Activated CD4-positive, alpha-beta T cell treated with anti-CD3 and anti-CD28 coated beads, Interleukin-2, amount 10 ng/mL, durations not matched to agents 24 days and 14 days (primary cell): ENCODE measurements at places on chromosomes 12 and 14.

DNA sequence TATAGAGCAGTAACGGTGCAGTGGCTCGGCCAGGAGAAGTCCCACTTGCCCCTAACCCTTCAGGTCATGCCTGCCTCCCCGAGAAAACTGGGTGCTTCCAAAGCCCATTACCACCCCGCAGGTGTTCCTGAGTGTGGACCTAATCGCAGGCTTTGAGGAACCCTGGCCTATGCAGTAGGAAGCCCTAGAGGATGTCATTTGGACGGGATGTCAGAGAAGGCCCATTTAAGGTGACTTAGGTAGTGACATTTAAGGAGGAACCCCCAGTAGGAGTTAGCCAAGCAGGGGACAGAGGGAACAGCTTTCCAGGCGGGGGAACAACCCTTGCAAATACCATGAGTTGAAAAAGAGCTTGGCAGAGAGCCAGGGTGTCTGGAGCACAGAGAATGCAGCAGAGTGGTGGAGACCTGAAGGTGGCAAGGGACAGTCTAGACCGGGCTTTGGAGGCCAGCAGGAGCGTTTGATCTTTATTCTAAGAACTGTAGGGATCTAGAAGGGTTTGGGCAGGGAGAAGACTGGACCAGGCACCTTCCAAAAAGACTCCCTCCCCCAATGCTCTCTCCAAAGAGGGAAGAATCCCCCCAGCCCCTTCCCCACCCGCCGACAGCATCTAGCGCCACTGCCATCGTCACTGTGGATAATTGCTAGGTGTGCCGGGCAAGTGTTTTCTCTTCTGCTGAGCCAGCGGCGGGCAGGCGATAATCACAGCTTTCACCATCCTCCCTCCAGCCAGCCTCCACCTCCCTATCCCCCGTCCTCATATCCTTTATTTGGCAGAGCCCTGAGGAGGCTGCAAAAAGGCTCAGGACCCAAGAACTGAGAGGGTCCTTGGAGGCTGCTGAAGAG lies 33.3 kb upstream of the BEGAIN start:
- no peak for DNase-seq

DNA sequence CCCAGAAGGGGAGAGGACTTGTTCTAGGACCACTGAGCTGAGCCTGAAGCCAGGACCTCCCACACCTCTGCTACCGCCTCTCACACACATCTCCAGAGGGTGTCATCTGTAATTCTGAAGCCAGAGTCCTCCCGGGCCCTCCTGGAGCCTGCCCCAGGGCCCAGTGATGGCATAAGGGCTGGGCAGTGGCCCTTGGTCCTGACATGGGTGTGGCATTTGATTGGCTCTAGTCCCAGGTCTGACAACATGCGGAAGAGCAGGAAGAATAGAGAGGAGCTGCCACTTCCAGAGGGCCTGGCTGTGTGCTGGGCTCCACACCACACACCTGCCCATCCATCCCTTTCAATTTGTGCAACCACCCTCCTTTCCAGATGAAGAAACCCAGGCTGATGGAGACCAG lies 144.3 kb upstream of the GSC start:
- DNase-seq = no peak

DNA sequence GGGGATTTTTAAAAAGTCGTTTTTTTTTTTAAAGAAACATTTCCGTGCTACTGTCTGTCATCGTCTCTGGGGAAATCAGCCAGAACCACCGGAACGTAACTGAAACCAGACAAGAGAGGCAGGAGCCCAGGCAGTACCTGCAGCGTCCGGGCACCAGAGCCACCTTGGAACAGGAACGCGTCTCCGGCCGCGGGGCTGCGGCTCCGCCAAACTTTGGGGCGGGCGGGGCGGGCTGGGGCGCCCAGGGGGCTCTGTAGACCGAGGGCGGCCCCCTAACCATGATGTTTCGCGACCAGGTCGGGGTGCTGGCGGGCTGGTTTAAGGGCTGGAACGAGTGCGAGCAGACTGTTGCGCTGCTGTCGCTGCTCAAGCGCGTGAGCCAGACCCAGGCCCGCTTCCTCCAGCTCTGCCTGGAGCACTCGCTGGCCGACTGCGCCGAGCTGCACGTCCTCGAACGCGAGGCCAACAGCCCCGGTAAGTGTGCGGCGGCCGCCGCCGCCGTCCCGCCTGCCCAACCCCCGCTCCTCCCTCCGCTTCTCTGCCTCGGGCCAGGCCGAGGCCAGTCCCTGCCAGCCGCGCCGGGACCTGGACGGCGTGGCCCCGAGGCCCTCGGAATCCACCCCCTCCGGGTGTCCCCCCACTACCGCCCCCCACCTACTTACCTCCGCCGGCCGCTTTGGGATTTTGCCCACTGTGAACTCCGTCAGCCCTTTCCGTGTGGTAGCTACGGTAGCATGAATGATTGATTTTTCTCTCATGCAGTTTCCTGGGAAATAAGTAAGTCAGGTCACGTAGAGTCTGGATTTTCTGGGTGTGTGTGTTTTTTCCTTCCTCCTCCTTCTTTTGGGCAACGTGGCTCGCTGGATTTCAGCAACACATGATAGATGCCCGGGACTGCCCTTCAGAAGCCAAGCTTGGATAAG lies 972 bp downstream of the SAMD4A start:
- DNase-seq = peak; percentile 82

DNA sequence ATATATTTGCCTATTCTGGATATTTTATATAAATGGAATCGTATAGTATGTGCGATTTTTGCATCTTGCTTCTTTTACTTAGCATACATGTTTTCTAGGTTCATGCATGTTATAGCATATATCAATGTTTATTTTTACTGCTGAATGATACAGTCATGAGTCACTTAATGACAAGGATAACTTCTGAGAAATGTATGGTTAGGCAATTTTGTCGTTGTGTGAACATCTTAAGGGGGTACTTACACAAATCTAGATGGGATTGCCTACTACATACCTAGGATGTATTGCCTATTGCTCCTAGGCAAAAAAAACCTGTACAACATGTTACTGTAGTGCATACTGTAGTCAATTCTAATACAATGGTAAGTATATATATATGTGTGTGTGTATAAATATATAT lies 8.8 kb downstream of the USP15 start:
- no peak for DNase-seq

DNA sequence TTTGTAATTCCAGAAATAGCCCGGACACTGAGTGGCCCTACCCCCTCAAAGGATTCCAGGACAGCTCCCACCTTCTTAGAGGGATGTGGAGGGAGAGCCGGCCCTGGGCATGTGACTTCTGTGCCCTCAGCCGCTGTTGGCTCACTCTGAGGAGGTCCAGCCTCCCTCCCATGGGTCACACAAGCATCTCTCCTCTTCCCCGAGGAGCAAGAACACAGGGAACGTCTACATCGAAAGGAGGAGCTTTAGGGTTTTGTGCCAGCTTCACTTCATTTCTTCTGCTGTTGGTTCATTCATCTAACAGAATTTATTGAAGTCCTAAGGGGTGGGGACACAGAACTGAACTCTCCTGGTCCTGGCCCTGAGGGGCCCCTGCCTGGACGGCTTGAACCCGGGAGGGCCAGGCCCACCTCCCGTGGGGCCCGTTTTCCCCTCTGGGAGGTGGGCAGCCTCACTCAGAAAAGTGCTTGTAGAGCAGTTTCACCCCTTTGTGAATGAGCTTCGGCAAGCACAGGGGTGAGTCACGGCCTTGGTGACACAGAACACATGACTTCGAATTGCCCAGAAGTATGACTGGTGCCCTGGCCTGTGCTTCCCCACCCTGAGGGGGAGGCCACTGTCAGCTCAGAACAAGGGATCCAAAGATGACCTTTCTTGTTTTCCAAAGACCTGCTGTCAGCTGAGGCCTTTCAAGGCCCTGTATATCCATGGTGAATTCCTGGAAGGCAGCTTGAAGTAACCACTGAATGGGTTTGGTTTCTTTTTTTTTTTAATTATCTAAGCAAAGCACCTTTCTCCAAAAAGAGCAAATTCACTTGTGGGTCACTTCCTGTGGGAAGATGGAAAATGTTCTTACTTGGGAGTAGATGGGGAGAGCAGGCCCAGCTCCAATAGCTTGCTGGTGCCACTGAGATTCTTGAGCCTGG lies 39.2 kb downstream of the NFKBIA start:
- peak; percentile 84 for DNase-seq

- peak; percentile 37 for DNase-seq
Measured at GRCh38 chr14:58815161-58815701, 177.5 kb downstream of the DACT1 start.

GRCh38 chr12:18549598-18549997 lies 188.2 kb downstream of the PLCZ1 start:
- DNase-seq = no peak

GRCh38 chr12:103848917-103849491 lies 8.0 kb upstream of the NT5DC3 start:
- no peak for DNase-seq

DNA sequence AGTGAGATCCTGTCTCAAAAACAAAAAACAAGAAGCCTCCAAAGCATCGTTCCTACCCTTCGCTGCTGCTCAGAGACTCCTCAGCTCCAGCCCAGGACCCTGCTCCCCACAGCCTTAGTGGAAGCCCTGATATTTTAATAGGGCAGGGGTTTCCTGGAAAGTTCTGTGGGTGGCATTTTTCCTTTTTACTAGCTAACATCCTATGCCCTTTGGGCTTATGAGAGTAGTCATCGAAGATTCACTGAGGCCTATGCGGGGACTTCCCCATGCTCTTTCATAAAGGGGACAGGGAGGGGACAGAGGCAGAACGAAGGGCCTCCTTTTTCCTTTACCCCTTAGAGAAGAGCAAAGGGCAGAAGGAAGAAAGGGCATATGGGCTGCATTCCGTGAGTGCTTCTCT lies 8.3 kb downstream of the LAG3 start:
- DNase-seq = peak; percentile 75

DNA sequence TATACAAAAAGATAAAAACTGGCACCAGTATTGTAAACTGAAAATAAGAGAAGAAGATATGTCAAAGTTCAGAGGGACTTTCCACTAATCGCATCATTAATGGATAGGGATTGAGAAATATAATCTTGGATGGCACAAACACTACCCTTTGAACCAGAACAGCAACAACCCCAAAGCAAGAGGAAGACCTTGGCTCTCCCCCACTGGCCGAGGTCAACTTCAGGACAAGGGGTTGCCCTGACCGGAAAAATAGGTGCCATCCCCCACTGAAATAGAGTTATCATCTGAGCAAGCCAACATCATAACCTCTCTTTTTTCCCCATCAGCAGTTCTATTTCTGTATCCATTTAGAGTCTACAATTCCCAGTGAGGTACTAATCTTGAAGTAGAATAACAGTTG lies 72.4 kb upstream of the PCED1B start:
- no peak for DNase-seq

DNA sequence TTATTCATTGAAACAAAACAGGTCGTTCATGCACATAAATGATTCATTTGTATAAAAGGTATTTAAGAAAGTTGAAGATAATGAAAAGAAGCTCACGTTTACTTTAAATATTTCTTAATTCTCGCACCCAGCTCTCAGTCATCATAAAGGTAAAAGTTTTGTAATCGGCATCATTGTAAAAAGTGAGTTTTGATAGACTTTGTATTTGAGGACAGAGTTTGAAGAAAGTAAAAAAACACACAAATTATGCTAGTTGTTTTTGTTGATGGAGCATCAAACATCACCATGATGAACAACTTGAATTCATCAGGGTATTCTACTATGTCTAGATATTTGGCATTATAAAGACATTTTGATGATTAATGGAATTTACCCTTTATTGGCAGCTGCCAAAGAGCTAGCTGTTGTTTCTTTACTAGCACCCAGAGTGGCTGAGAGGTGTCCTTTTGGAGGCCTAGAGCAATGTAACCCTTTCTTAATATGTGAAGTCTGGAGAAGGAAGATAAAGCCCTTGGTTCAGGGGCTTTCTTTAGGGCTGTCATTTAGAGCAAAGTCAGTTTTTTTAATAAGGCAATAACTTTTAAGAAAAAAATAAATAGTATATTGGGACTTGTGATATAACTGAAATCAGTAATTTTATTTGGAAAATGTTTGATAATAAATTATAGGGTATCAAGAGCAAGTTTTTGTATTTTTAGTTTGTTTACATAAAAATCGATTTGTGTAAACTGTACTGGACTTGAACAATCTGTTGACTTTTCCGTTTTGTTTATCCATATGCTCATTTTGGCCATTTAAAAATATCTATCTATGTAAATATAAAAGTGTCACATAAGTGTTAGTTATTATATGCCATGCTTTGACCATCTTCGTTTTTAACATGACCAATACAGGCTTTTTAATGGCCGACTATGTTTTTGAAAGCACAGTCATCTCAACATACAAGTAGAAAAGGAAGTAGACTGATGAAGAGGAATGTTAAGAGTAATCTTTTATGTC lies 7.4 kb downstream of the GLRX5 start:
- DNase-seq = no peak

DNA sequence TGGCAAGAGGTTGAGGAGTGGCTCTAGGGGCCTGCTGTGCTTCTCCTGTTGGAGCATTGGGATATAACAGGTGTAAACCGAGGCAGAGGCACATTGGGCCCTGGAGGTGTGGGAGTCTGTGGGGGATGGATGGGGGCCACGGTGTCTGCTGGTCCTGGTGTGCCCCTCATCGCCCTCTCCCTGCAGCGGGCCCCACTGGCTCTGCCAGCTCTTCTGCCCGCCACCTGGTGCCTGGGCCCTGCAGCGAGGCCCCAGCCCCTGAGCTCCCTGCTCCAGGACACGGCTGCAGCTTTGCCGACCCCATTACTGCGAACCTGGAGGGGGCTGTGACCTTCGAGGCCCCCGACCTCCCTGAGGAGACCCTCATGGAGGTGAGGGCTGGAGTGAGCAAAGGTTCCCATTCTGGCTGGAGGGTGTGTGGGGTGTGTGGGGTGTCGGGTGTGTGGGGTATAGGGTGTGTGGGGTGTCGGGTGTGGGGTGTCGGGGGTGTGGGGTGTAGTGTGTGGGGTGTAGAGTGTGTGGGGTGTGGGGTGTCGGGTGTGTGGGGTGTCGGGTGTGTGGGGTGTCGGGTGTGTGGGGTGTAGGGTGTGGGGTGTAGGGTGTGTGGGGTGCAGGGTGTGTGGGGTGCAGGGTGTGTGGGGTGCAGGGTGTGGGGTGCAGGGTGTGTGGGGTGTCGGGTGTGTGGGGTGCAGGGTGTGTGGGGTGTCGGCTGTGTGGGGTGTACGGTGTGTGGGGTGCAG lies 10.6 kb upstream of the PUS1 start:
- DNase-seq = no peak

- DNase-seq = no peak
Measured at GRCh38 chr14:77657280-77657679, 40.8 kb upstream of the SPTLC2 start.

DNA sequence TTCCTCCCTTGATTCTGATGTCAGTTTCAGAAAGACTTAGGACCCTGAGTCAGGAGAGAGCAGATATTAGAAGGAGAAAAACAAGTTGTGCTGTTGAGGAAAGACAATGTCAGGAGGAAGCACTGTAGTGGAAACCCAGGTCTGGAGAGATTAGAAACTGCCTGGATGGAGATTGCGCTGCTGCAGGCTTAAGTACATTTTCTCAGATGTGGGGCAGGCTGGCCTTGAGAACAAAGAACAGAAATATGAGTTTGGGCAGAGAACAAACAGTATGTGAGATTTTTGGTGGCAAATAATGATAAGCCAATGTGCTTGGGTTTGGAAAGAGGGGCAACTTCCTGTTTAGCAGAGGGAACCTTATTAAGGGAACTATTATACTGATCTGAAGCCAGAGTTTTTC lies 74.3 kb upstream of the PRMT8 start:
- no peak for DNase-seq

DNA sequence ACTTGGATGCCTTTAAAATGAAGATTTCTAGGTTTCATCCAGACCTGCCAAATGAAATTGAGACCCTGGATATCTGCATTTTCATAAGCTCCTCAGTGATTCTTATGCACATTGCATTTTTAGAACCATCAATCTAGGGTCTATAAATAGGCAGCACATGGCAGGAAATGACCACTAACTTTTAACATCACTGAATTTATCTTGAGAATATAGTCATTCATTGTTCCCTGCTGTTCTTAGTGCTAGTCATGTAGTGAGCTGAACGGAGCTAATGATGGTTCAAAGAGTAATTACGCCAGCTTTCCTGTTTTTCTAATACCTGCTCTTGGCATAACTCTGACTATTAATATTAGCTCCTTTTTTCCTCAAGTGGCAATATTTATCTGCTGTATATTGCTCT lies 91.6 kb downstream of the TPH2 start:
- no peak for DNase-seq
